GM13977 (cell line): ENCODE measurements at places on chromosomes 12 and 14.
A peak's percentile ranks its signal among the peaks of the same experiment; 100 is the strongest.

DNA sequence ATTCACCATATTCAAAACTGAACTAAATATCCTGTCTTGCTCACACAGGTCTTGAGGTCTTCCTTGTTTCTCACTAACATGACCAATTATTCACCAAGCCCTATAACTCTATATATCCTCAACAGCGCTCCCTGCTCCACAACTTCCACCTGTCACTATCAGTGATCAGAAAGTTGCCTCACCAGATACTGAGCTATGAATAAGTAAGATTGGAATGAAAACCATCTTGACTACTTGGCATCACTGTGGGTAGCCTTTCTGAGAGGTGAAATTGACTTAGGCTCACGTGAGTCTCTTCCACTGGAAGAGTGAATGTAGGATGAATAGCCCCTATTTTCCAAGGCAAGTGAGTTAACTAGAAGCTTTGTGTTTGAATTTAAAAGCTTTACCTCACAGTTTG lies 167.1 kb downstream of the PIK3C2G start:
- DNase-seq, result no peak

DNA sequence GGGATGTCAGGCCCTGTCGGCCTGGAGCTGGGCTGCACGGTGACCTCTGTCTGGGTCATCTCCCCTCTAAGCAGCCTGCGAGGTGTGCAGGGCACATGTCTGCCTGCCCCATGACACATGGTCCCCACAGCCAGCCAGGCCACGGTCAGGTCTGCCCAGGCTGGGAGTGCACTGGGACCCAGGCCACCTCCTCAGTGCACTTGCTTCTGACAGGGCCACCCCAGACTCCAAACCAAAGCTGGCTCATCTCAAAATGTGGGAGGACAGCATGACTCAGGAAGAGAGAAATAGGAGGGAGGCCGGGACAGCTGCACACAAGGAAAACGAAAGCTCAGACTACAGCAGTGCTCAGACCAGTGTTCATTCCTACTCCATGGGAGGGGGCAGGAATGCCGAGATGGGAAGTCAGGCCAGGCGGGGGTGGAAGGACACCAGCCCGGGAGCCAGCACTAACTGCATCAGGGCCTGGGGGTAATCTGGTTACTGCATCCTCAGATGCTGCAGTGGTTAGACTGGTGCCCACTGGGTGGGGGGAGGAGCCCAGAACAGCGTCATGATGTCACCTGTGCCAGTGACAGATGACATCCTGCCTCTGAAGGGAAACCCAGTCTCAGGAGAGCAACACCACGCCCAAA lies 4.0 kb downstream of the P2RX2 start:
- no peak for DNase-seq

- DNase-seq, result no peak
Measured at GRCh38 chr12:108367436-108367835, 28.3 kb upstream of the CMKLR1 start.

- DNase-seq, result no peak
Measured at GRCh38 chr12:50056639-50056976, 788 bp upstream of the ASIC1 start.

- no peak for DNase-seq
Measured at GRCh38 chr12:57887631-57888408, 41.3 kb upstream of the CTDSP2 start.

GRCh38 chr12:74401035-74401434 lies 136.6 kb upstream of the ATXN7L3B start:
- no peak for DNase-seq

DNA sequence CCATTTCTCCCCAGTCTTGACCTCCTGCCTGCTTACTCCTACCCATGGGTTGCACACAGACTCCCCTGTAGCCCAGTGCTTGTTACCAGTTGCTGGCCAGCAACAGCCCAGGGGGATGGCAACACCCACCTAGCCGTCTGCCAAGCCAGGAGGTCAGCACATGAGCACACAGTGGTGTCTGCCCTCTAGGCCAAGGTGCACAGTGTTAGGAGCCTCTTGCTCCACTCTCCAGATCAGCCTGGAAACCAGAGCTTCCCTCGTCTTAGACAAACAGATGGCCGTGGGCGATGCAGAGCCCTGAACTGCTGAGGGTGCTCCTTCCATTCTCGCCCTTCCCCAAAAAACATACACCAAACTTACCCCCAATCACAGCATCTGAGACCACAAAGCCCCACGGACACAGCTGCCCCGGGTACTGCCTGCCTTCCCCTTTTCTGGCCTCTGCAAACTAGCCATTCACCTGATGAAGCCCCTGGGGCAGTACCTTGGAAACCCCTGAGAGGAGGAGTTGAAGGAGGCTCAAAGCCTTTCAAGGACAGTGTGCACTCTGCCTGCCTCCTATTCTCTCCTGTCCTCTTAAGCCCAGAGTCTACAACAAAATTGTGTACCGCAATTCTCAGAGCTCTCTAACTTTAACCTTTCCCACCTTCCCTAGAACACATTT lies 1.0 kb upstream of the GPD1 start:
- peak; percentile 51 for DNase-seq

GRCh38 chr14:105908481-105908911 lies 382.1 kb downstream of the TMEM121 start:
- DNase-seq, result no peak

DNA sequence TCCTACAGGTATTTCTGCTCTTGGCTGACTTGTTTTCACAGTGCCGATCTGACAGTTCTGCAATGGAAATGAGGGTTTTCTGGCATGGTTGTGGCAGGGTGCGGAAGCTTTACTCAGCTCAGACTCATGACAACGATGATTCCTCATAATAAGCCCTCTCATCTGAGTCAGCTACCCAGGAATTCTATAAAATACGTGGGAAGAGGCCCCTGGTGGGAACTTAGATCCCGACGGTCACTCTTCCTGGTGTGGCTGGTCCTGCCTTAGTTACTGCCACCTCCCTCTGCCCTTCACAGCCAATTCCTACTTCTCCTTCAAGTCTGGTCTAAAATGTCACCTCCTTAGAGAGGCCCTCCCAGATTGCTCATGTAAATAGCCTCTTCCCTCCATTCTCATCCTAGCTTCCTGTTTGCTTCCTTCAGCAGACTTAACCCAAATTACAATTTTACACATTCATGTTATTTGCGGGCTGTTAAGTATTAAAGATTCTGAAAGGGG lies 104.2 kb upstream of the MAP1LC3B2 start:
- DNase-seq, result no peak

DNA sequence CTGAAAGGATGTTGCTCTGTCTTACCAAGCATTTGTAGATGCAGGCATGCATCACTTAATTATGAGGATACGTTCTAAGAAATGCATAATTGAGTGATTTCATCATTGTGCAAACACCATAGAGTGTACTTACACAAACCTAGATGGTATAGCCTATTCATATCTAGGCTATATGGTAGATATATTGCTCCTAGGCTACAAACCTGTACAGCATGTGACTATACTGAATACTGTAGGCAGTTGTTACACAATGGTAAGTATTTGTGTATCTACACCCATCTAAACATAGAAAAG lies 75.9 kb downstream of the IFT81 start:
- DNase-seq, result no peak

DNA sequence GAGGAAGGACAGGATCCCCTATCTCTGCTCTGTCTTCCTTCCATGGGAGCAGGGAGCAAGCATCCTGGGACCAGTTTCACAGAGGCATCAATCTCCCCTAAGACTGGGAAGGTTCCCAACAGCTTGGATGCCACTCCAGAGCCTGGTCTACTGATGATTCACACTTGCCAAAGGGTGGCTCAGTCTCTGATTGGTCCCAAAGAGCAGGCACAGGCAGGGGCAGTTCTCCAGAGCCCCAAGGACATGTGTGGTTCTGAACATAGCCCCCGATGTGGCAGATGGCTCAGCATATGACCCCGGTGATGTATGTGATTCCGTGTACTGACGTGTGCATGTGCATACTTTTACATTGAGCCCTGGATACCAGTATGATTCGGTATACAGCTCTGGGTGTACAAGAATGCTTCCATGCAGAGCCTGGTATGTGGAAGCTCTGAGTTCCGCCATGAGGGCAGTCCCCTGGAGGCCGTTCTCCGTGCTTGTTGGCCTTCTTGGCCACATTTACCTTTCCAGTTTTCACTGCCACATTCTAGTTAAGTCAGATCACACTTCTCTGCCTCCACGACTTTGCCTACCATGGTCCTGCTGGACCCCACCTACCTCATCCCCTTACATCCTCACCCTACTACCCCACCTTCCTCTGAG lies 21.2 kb downstream of the ITGA7 start:
- no peak for DNase-seq

- no peak for DNase-seq
Measured at GRCh38 chr12:57027805-57028153, 11.4 kb upstream of the TAC3 start.

- no peak for DNase-seq
Measured at GRCh38 chr12:75632442-75632841, 121.0 kb upstream of the KRR1 start.

DNA sequence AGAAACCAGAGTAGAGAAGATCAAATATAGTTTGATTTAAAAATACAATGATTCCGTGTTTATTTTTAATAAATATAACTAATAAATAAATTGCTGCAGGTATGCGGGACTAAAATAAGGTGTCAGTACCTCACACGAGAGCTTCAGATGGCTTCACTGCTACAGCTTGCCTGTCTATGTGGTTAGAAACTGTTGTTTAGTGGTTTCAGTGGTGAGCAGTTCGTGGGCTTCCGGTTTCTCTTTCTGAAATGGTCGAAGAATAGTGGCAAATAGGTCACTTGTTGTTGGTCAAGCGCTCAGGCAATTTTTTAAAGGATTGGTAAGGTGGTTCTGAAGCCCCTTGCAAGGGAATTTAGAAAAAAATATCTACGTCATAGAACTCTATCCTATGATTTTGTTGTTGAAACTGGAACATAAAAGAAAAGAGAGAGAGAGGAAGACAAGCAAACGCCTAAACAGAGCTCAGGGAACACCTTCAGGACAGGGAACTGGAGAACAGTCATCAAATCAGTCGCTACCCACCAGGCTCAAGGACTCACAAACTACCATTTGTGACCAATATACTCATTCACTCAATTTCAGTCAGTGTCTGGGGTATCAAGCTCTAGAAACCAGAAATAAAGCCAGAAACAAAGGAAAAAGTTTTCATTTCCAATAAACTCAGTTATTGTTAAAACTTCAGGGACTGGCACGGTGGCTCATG lies 31.3 kb downstream of the GABARAPL1 start:
- DNase-seq, result peak; percentile 40

DNA sequence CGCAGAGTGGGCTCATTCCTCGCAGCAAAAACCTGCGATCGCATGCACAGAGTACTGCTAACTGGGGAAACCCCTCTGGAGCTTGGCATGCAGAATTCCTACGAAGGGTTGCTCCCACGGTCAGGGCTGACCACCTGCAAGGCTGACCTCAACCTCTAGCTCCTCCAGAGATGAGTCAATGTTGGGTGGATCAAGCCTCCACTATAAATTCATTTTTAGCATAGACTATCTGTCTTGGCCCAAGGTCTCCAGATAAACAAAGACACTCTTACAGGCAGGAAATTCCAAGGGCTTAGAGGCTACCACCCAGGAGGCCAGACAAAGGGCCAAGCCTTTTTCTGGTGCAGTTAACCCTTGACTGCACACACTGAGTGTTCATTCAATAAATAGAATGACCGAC lies 296.5 kb downstream of the TMEM132D start:
- DNase-seq, result no peak

GRCh38 chr14:103775506-103775905 lies 59.9 kb downstream of the ZFYVE21 start:
- no peak for DNase-seq
